ENCODE measurements at places on chromosomes 13 and 19.

DNA sequence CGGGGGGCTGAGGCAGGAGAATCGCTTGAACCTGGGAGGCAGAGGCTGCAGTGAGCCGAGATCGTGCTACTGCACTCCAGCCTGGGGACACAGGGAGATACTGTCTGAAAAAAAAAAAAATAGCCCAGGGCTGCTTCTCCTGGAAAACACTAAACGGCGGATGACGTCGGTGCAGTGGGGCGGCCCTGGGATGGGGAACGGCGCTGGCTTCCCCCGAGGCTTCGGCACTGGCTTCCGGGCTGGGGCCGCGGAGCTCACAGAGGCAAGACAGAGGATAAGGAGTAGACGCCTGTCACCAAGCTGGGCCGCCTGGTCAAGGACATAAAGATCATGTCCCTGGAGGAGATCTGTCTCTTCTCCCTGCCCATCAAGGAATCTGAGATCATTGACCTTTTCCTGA lies 5.0 kb downstream of the PRSS57 start:
- no peak for DNase-seq

DNA sequence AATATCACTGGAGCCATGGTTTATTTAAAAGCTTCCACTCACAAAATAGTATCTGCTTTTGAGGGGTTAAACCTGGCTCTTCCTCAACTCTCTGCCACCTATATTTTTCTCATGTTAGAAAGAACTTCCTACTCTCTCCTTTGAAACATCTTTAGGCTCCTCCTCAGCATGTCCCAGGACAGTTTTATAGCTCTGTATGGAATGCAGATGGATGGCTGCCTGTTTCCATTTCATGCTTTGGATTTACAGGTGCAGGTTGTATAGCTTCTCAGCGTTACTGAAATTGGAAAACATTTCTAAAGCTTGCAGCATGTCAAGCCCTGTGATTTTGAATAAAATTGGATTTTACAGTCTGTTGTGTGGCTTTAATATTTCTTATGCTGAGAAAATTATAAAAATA lies 314.0 kb downstream of the NDFIP2 start:
- DNase-seq: no peak

DNA sequence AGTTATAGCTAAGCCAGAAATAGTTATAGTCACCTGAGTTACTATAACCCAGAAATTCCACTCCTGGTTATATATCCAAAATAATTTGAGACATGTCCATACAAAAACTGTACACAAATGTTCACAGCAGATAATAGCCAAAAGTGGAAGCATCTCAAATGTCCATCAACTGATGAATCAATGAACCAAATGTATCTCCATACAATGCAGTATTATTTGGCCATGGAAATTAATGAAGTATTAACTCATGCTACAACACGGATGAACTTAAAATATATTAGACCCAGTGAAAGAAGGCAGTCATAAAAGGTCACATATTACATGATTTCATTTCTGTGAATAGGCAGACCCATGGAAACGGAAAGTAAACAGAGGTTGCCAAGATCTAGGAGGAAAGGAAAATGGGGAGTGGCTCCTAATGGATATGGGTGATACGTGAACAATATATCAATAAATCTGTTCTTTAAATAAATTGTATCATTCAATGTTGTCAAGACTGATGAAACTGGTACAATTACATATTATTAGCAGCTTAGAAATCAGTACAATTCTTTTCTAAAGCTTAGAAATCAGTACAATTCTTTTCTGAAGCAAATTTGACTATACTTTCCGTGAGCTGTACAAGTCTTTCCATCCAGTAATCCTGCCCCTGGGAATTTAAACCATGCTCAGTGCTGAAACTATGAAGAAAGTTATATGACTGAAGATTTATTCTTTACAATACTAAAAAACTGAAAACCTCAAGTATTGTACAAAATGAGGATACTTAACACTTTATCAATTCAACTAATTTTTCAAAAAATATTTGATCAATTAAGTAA lies 47.0 kb upstream of the DIAPH3 start:
- no peak for DNase-seq

- no peak for DNase-seq
Observed at GRCh38 chr13:32663660-32664059, 77.4 kb downstream of the PDS5B start.

GRCh38 chr19:18671303-18672043 lies 12.0 kb upstream of the CRTC1 start:
- DNase-seq: no peak
